T-helper 9 cell (primary cell): ENCODE measurements at places on chromosomes 13 and 19.

DNA sequence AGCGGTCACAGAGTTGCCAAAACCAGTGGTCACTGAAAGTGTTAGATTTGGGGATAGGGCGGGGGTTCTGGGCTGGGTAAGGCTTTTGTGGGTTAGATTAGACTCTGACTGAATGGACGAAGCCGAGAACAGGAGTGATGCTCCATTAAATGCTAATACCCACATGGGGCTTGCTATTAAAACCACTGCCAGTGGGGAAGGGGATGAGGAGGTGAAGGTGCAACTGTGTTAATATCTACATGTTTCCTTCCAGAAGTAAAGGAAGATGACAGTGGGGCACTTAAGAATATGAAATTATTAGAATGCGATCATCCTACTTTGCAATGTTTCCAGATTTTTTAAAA is 573 bp upstream of the ZNF614 start:
- no peak for DNase-seq

DNA sequence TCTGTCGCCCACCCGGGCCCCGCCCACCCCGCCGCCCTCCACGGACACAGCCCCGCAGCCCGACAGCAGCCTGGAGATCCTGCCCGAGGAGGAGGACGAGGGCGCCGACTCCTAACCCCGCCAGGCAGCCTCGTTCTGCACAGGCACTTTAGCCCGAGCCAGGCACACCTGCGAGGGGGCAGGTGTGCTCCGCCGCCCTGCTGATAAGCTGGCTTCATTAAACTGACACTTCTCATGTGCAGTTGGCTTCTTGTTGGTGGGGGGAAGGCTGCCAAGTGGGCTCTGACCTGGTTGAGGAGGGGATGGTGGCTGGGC is 8.2 kb downstream of the IL4I1 start:
- DNase-seq, result no peak

- no peak for DNase-seq
These were observed 138.8 kb upstream of the GJB6 start for GRCh38 chr13:20370815-20371421.

GRCh38 chr13:78382491-78382890 is 220.9 kb downstream of the POU4F1 start:
- no peak for DNase-seq

DNA sequence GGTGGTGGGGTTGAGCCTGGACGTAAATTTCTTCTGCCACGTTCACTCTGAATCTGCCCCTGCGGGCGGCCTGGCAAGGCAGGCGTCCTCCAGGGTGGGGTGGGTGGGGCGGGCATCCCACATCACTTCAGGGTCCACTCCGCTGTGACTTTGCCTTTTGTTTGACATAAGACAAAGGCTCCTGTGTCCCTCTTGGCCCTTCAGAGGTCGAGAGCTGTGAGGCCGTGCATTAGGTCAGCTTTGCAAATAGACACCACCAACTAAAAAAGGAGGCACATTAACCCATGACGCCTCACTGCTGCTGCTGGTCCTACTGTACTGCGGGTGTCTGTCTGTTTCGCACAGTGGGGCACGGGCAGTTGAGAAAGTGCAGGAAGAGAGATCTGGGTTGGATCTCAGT is 10.5 kb upstream of the ZNF536 start:
- DNase-seq, result no peak

DNA sequence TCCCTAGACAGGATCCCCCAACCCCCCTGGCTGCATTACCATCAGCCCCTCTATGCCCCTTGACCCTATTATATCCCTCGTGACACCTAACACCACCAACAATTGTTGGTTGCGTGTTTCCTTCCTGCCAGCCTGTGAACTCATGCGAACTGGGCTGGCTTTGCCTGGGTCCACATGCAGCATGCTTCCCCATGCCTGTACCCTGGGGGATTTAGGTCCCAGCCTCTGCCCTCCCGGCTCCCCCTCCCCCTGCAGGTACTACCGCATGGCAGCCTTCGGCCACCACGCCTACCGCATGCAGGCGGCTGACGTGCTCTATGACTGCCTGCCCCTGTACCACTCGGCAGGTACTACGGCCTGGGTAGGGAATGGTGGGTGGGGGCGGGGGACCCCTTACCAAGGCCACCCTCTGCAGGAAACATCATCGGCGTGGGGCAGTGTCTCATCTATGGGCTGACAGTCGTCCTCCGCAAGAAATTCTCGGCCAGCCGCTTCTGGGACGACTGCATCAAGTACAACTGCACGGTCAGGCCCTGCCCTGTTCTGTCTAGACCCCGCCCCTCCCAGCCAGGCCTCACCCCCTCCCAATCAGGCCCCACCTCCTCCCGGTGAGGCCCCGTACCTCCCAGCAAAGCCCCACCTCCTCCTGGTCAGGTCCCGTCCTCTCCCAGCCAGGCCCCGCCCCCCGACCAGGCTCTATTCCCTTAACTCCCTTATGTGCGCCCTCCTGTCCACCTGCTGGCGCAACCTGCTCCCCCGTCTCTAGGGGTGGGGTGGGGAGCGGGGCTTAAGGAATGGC is 18.5 kb downstream of the SLC27A1 start:
- peak; percentile 72 for DNase-seq

- no peak for DNase-seq
These were observed 31.3 kb downstream of the KCTD12 start for GRCh38 chr13:76854894-76855293.

GRCh38 chr13:66567899-66568612 is 662.1 kb downstream of the PCDH9 start:
- no peak for DNase-seq
